ENCODE measurements at places on chromosomes 5 and 9.

DNA sequence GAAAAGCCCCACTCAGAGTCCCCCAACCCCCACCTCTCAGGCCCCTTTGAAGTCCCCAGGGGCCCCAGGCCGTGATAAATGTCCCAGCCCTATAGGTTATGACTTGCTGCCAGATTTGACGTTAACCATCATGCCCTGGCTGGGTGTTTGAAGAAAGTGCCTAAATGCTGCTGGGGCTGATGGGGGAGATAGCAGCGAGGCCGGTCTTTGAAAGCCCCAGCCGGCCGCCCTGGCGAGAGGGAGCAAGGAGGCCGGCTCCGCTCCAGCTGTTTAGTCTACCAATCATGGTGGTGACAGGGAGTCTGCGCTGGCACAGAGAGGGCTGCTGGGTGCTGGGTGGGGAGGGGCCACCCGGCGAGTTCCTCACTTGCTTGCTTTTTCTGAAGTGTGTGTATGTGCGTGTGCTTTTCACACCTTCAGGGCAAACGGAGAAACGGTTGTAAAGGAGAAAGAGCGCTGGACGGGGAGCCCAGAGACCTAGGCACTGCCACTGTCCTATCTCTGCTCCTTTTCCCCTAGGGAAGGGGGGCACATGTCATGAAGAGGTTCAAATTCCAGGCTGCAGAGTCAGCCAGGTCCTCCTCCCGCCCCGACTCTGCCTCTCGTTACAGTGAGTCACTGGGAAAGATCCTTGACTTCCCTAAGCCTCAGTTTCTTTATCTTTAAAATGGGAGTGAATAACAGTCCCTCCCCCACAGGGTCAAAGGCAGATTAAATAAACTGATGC lies 126.1 kb upstream of the HAND1 start:
- DNase-seq, result no peak

DNA sequence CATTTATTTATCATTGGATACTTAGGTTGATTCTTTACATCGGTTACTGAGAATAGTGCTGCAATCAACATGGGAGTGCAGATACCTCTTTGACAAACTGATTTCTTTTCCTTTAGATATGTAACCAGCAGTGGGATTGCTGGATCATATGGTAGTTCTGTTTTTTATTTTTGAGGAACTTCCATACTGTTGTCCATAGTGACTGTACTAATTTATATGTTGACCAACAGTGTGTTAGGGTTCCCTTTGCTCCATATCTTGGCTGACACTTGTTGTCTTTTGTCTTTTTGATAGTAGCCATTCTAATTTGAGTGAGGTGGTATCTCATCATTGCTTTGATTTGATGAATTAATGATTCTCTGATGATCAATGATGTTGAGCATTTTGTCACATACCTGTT lies 137.3 kb upstream of the PITX1 start:
- DNase-seq, result no peak

GRCh38 chr9:87957839-87958238 lies 16.5 kb downstream of the CDK20 start:
- no peak for DNase-seq

- no peak for DNase-seq
Observed at GRCh38 chr5:12910641-12911040, 1006.4 kb upstream of the CTNND2 start.

GRCh38 chr5:173612948-173613347 lies 3.5 kb downstream of the BOD1 start:
- DNase-seq, result no peak

GRCh38 chr5:159135896-159136531 lies 36.3 kb upstream of the EBF1 start:
- no peak for DNase-seq

DNA sequence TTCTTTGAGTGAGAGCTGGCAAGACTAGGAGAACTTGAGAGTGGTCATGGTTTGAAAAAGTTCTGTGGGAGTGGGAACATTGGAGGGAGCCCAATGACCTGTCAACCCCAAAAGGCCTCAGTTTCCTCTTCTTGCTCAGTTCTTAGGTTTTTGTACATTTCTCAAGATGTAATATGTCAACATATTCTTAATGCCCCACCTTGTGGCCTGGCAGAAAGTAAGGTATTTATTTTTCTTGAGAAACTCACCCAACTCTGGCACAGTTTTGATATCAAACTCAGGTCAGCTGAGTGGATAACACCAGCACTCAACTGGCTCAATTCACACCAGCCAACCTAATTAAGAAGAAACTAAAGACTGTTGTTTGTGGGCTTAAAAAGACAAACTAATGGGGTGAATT lies 123.0 kb upstream of the SLC27A6 start:
- no peak for DNase-seq

GRCh38 chr5:134592141-134592746 lies 40.4 kb downstream of the SAR1B start:
- DNase-seq, result no peak

GRCh38 chr5:38445374-38446028 lies 110.9 kb downstream of the LIFR start:
- no peak for DNase-seq

DNA sequence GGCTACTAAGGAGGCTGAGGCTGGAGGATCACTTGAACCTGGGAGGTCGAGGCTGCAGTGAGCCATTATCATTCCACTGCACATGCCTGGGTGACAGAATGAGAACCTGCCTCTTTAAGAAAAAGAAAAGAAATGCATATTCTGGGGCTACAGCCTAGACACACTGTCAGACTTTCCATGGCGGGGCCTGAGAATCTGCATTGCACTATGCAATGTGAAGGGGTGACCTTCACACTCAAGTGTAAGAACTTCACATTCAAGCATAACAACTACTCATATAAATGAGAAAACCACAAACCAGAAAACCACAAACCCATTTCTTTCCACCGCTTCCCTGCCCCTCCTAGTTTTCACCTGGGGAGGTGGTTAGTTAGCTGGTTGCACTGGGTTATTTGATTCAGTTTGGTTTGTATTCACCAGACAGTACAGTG lies 18.0 kb upstream of the FBP2 start:
- no peak for DNase-seq

DNA sequence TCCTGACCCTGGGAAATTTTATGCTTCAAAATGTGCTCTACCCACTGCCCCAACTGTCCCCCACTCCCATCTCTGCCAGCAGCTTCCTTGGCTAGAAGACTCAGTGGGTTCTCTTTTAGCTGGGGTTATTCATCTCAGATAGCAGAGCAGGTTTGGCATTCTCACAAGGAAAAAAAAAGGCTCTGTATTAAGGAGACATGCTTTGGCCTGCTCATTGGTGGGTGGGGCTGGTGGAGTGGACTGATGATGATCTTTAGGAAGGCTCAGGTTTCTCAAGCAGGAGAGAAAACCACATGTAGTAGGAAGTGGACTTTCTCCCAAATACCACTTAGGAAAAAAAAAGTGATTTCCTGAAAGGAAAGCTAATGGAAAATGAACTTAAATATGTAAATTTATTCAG lies 279.2 kb upstream of the ZNF462 start:
- DNase-seq, result no peak

DNA sequence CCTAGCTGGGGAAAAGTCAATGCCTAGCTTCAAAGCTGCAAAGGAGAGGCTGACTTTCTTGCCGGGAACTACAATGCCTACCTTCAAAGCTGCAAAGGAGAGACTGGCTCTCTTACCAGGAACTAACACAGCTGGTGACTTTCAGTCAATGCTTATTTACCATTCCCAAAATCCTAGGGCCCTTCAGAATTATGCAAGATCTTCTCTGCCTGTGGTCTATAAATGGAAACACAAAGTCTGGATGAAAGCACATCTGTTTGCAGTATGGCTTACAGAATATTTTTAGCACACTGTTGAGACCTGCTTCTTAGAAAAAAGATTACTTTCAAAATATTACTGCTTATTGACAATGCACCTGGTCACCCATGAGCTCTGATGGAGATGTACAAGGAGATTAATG lies 259.4 kb downstream of the PLK2 start:
- DNase-seq, result no peak

DNA sequence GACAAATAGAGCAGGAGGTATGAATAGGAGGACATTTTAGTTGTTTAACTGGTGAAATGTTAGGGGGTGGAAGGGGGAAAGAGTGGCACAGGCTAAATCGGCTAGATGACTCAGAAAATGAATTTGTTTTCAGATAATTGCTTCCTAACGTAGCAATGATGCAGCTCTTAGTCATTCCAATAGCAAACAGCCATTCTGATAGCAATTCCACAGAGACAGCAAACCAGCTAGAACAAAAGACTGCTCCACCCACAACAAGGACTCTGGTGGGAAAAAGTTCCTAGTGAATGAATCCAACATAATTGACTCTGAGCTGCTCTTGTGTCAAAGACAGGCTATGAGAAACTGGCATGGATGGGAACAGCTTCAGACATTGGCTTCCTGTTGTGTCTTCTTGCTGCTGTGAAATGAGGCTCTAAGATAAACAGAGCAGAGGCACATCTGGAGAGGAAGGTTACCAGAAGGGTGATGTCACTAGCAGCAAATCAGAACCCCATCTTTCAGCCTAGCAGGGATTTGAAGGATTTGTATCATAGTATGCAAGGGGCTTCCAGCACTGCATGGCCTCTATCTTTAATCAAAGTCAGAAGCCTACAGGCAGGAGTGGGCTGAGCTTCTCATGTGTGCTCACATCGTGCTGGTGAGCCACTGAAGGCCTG lies 28.1 kb upstream of the F2RL1 start:
- DNase-seq, result no peak

GRCh38 chr9:33475357-33475756 lies 1.6 kb upstream of the NOL6 start:
- no peak for DNase-seq

DNA sequence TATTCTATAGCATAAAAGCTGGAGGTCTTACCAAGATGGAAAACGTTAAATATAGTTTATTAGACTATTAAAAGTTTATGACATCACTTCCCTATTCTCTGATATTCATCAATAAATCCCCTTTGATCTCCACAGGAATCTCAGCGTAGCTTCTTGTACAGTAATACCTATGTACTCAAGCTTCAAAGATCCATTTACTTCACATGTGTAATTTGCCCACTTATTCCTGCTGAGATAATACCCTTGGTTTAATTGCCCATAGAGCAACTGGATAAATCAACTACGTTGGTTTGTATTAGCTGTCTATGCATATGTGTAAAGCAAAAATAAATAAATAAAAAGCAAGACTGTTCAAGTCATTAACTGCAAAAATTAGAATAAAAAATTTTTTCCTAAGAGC lies 219.7 kb downstream of the EFNA5 start:
- DNase-seq, result no peak

GRCh38 chr9:126234681-126235335 lies 91.8 kb upstream of the MVB12B start:
- no peak for DNase-seq

DNA sequence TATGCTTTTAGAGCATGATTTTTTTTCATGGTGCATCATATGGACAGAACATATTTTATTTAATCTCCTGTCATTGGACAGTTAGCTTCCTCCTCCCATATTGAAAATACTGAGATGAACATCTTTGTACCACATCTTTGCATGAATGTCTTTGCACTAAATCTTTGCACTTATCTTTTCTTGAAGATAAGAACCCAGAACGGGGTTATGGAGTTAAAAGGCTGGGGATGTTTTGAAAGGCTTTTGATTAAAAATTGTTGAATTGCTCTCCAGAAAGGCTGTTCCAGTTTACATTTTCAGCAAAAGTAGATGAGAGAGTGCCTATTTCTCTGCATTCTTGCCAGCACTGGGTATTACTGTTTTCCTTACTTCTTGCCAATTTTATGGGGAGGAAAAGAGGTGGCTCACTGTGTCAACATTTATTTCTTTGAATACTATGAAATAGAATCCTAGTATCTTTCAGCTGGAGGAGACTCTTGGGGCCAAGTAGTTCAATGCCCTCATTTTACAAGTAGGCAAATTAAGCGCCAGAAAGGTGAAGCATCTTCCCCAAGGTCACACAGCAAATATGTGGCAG lies 7.2 kb downstream of the NCS1 start:
- DNase-seq, result no peak

DNA sequence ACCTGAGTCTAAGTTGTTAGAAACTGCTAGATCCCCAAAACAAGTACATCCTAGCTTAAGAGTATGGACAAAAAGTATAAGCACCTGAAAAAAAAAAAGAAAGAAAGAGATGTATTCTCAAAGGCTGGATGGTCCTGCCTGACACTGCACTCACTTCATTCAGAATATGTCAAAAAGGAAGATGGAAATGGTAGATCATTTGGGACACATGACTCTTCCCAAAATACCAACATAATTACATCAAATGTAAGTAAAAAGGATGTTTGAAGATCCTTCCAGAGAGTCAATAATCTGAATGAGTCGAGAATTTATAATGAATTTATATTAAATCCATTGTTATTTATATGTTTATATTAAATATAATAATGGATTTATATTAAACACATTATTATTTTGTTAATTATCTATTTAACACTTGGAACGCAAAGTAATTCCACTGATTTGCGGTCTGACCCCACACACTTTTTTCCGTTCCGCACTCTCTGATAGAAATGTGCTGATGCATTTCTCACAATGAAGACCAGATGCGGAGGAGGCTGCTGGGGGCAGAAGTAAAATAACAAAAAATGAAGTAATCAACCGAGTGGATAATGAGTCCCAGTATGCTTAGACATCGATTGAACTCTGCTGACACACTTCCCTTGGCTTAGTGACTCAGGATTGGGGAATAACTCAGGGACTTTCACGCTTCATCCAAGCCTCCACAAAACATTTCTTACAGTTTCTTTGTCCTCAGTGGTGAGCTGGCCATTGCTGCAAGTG lies 201.2 kb downstream of the ADAMTS12 start:
- DNase-seq, result no peak

DNA sequence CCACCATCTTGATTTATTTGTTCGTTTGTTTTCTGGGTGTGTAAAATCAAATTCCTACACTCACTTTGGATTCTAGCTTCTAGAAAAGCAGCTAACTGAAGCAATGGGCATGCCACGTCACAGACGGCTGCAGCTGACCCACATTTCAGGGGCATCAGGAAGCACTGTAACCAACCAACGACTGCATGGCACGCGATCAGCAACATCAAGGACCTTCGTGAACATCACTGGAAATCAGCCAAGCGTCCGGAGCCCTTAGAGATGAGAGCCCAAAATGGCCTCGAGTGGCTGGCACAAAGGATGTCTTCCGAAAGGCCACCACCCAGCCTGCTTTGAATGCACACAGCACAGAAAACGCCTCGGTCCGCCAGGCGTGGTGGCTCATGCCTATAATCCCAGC lies 191.1 kb downstream of the OLFM1 start:
- no peak for DNase-seq

- no peak for DNase-seq
Observed at GRCh38 chr9:93486268-93486667, 32.9 kb upstream of the FAM120AOS start.

GRCh38 chr9:137959641-137960411 lies 82.2 kb downstream of the CACNA1B start:
- DNase-seq, result no peak

Data from stimulated activated CD4-positive, alpha-beta T cell treated with anti-CD3 and anti-CD28 coated beads, Interleukin-15, amount 100 ng/mL, for 1 hour (primary cell).